ENCODE measurements at places on chromosomes 16 and 17.

- DNase-seq: no peak
These were observed 114.8 kb downstream of the C16orf95 start for GRCh38 chr16:87202346-87202745.

DNA sequence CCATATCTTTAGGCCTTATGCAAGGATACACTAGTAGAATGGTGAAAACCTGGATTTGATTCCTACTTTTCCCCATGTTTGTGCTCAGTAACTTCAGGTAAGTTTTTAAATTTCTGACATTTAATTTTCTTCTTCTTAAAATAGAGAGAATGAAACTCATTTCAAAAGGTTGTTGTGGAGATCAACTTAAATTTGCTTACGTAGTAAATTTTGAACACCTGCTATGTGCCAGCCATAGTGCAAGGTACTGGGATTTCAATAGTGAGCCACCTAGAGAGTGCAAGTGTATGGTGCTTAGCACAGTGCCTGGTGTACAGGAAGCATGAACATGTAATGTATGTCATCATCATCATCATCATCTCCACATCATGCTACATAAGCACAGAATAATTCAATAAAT lies 73.6 kb upstream of the SMIM36 start:
- no peak for DNase-seq

DNA sequence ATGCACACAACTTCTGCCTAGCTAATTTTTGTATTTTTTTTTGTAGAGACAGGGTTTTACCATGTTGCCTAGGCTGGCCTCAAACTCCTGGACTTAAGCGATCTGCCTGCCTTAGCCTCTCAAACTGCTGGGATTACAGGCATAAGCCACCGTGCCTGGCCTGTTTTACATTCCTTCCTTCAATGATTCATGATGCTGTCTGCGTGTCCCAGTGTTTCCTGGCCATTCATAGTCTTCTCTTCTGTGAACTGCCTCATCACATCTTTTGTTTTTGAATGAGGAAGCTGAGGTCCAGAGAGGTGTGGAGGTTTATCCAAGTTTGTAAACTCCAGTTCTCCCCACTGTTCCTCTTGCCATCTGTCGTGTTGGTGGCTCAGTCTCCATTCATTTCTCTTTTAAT lies 64.5 kb upstream of the MED9 start:
- DNase-seq: no peak

DNA sequence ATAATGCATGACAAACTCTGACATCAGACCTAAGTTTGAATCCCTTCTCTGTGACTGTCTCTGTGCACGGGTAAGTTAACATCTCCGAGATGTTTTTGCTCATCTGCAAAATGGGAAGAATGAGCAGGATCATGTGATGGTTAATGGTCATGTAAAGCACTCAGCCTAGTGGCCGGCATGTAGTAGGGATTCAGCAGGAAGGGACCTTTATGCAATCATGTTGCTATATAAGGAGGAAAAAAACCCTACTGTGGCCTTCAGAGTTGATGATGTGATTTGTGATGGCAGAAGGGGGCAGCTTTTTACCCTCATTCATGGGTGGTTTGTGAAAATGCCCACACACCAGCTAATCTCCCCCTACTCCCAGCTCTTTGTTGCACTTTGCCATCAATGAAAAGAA lies 24.1 kb downstream of the CLEC16A start:
- DNase-seq: no peak

GRCh38 chr16:23293016-23293415 lies 9.1 kb upstream of the SCNN1B start:
- DNase-seq: no peak

- DNase-seq: no peak
These were observed 31.9 kb upstream of the YPEL2 start for GRCh38 chr17:59299400-59300092.

DNA sequence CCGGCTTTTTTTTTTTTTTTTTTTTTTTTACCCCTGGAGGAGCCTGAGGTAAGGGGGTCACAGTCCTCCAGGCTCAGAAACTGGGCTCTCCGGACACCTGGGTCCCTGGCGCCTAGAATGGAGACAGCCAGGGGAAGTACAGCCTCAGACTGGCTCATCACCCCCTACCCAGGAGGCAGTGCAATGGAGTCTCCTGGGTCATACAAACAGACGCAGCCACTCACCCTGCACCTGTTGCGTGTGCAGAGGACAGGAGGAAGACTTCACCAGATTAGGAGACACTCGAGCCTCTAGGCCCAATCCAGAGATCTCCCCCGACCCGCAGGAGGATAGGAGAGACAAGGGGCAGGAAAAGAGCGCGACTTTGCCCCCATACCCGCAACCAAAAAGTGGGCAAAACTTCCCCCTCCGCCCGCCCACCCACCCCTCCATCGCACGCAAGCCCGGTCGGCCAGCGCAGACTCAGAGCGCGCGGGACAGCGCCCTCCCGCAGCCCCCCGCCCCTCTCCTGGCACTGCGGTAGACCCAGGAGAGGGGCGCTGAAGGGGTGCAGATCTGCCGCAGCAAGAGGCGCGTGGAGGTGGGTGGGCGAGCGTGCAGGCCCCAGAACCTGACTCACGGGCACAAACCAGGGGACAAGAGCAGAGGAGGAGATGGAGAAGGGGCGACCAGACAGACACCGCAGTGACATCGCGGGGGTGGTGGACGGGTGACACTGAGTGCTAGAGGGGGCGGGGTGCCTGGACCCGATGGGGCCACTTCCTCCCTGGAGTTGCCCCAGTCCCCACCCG lies 900 bp downstream of the HAP1 start:
- DNase-seq: no peak

DNA sequence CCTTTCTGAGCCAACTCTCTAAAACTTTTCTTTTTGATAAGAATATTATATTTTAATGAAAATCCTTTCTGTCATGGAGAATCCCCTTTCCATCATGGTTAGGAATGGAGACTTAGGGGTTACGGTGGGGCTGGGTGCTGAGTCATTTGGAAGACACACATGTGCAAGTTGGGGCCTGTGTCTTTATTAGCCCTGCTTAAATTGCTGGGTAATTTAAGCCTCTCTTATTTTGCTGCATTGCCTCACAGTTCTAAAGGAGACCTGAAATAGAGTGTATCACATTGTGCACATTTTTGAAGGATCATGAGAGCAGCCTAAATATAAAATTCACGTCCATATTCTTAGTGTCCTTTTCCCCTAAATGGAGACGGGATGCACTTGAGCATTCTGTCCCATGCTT lies 61.8 kb upstream of the RBFOX1 start:
- no peak for DNase-seq

DNA sequence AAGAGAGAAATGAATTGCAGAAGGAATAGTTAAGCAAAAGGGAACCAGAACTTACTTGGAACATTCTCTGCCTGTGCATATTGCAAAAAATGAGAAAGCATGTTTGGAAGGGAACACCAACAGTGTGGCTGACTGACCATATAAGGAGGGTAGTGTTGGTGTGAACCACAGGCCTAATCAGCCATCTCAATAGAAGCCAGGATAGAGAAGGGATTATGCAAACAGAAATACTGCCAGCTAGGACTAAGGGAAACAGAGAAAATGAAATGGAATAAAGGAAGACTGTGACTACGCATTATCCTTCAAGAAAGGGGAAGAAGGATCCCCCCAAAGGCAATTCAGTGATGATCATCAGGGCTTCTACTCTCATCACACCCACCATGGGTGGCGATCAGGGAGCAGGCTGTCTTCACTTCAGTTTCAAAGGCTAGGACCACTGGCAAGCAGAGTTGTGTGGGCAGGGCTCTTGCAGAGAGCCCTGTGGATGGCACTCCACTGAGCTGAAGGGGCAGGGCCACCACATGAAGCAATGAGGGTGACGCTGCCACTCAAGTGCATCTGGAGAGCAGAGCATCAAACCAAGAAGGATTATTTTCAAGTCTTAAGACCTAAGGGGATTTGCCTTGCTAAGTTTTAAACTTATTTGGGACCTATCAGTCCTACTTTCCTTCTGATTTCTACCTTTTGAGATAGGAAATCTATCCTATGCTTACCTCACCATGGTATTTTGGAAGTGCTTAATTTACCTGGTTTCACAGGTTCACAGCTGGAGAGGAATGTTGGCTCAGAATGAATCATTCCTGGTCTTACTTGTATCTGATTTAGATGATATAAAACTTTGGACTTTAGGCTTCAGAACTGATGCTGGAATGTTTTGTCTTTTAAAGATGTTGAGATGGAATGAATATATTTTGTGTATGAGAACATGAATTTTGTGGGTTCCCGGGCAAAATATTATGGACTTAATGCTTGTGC lies 140.5 kb downstream of the SSH2 start:
- no peak for DNase-seq

GRCh38 chr17:78557598-78558039 lies 19.6 kb downstream of the DNAH17 start:
- no peak for DNase-seq

DNA sequence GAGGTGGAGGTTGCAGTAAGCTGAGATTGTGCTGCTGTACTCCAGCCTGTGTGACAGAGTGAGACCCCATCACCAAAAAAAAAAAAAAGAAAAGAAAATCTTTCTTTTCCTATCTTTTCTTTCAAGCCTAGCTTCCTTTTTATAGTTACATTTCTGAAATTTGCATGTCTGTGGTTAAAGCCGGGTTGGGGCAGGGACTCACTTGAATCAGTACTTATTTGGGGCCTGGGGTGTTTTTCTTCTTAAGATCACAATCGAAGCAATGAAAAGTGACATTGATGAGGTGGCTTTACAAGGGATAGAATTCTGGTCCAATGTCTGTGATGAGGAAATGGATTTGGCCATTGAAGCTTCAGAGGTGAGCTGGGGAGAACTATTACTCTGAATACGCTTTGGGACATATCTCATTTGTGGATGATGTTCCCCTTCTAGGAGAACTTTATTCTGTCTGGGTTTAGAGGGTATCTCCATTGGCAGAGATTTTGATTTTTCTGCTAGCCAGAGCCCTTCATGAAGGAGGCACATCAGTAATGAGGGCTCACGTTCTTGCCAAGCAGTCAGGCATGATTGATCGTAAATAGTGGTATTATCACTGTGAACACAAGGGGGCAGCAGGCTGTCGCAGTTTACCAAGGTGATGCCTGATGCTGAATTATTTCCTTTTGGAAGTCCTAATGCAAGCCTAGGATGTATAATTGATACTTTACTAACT lies 14.3 kb downstream of the KPNB1 start:
- DNase-seq: no peak

- no peak for DNase-seq
These were observed 2.5 kb downstream of the SEZ6 start for GRCh38 chr17:29003289-29003688.

DNA sequence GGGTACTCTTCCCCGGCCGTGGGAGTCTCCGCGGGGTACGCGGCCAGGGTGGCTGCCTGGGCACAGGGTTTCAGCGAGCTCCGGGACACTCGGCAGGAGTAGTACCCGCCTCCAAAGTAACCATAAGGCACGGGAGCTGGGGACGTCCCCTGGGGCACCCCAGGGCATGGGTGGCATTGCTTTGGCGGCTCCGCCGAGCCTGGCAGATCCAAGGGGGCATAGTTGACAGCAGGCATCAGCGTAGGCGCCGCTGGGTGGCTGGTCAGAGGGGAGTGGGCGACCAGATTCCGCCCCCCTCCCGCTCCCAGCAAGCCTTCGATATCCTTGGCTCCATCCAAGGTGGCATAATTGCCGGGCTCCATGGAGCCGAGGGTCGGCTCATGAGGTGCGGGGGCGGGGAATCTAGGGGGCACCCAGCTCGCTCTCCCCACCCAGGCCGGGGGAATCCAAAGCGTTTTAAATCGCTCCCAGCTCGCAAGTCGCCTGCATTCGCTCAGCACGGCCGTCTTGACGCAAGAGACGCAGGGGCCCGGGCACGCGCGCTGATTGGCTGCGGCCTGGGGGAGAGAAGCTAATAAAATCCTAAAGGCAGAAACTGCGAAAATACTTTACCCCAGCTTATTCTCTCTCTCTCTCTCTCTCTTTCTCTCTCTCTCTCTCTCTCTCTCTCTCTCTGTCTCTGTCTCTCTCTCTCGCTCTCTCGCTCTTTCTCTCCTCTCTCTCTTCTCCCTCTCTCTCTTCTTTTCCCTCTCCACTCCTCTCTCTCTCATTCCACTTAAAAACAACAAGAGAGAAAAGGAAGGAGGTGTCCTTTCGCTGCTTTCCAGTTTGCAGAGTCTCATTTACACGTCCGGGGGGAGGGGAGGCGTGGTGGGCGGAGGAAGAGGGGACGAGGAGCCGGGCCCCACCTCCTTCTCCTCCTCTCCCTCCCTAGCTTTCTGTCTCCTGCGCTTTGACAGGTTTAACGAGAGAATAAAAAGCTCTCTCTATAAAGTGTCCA lies at the start of gene HOXB13:
TSS of gene HOXB13 (minus strand) at position 519 of the 1,000 bp plus-strand sequence. CDS start at position 362, 157 bp downstream.
- DNase-seq: no peak

GRCh38 chr16:79772048-79772447 lies 171.5 kb upstream of the MAF start:
- no peak for DNase-seq

DNA sequence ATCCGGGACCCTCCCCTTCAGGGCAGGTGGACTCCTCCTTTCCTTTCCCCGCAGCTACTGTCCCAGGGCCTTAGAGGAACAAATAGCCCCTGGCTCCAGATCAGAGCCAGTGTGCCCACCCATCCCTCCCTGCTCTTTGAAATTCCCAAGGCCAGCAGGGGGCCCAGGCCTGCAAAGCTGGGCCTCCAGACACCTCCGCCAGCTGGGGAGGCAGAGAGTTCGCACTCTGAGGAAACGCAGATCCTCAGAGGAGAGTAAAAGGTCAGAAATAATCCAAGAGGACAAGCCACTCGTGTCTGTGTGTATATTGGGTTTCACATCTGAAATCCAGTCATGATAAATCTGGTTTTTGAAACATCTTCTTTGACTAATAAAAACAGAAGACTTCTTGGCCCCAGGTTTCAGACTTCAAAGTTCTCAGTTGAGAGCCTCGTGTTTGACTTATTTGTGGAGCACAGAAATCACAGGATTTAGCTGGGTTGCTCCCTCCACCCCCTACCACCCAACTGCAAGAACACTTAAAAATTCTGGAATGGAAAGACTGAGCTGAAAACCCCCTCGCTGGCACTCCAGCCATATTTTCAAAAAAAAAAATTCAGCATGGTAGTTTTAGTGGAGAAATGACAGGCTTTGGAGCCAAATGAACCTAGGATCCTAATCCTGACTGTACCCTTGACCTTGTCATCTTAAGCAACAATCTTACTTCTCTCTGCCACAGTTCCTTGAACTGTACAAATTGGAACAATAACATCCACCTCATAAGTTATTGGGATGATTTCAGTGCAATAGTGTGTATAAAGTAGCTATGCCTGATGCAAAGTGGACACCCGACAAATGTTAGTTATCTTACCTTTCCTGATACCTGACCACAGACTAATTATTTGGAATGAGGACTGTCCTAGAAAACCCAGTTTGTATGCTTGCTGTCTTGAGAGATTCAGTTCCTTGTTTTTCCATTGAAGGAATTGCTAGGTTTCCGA lies 44.5 kb upstream of the TBX2 start:
- DNase-seq: no peak

GRCh38 chr17:48757524-48757961 lies 29.0 kb upstream of the HOXB13 start:
- DNase-seq: no peak

GRCh38 chr17:31391496-31391949 lies at the start of gene RAB11FIP4:
Gene RAB11FIP4 (plus strand): TSS chr17:31391675. CDS start chr17:31391853, 178 bp downstream.
- DNase-seq: no peak

- DNase-seq: peak; percentile 80
These were observed 32.0 kb downstream of the MBTPS1 start for GRCh38 chr16:84084570-84085270.

GRCh38 chr16:87854907-87855683 lies 14.2 kb downstream of the SLC7A5 start:
- no peak for DNase-seq

Data from cardiac septum (tissue), 1 donor.